ENCODE measurements at places on chromosomes 3 and 15.

GRCh38 chr3:66401675-66402491 is 98.9 kb downstream of the LRIG1 start:
- no peak for DNase-seq

GRCh38 chr3:123778991-123779622 is 105.0 kb downstream of the MYLK start:
- no peak for DNase-seq

GRCh38 chr3:61901986-61902385 is 340.6 kb downstream of the PTPRG start:
- no peak for DNase-seq

DNA sequence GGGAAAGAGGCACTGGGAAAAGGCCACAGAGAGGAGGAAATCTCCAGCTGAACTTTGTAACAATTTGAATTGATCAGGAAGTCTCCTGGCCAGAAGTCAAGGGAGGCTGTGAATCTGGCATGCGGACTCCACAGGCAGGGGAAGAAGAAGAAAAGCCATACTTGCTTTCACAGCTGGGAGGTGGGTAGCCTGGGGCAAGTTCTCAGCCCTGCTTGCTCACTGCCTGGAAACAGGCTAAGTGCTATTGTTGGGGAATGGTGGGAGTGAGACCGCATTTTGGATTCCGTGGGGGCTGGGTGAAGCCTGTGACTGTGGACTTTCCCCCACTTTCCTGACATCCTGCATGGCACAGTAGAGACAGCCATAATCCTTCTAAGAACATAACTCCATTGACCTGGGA is 168.8 kb upstream of the CD96 start:
- no peak for DNase-seq

GRCh38 chr15:100653608-100654007 is 51.2 kb downstream of the ASB7 start:
- DNase-seq = no peak

DNA sequence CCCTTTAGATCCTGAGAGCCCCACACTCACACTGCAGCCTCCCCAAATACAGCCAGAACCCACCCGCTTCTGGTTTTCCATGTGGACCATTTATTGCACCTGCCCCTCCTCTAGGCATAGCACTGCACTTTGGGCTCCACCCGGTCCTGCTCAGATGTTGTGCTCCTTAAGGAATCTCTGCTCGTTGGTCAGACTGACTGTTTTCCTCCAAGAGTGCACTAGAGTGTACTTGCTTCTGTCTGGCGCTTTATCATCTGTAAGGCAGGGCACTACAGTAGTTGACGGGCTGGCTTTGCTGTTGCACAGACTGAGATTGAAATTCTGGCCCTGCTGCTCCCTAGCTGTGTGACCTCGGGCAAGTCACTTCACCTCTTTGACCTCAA is 124.1 kb downstream of the CACNA1D start:
- no peak for DNase-seq

DNA sequence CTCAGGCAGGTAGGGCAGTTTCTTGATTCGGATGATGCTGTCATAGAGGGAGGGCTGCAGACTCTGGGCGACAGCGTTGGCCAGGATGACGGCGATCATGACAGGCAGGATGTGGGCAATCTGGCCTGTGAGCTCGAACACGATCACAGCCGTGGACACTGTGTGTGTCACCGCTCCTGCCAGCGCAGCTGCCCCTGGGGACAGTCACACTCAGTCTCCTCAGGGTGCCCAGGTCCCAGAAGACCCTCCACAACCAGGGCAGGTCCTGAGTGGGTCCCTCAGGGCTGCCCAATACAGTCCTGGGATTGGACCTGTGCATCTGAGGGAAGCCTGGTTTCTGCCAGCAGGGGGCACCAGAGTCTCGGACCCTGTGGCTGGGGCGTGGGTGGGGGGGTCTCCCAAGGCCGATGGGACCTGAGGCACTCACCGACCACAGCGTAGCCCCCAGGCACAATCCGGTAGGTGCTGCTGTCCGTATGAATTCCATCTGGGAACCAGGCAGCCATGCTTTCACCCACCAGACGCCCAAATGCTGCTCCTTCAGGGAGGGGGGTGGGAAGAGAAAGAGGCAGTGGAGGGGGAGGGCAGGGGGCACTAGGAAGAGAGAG is 7.2 kb downstream of the CLCN2 start:
- DNase-seq = peak; percentile 54

DNA sequence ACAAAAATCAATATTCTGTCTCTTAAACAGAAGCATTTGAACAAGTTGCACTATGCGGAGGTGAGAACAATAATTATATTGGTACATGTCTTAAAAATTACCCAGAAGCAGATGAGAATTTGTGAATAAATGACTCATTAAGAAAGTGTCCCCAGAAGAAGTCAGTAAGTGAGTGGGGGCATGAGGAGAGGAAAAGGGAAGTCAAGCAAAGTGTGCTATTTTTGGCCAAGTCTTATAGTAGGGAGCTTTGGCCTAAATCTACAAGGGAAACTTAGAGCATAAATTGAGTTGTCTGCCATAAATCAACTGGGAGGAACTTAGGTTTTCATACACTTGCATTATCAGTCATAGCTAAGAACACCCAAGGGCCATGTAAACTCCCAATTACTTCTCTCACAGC is 86.9 kb upstream of the SATB1 start:
- DNase-seq = no peak

DNA sequence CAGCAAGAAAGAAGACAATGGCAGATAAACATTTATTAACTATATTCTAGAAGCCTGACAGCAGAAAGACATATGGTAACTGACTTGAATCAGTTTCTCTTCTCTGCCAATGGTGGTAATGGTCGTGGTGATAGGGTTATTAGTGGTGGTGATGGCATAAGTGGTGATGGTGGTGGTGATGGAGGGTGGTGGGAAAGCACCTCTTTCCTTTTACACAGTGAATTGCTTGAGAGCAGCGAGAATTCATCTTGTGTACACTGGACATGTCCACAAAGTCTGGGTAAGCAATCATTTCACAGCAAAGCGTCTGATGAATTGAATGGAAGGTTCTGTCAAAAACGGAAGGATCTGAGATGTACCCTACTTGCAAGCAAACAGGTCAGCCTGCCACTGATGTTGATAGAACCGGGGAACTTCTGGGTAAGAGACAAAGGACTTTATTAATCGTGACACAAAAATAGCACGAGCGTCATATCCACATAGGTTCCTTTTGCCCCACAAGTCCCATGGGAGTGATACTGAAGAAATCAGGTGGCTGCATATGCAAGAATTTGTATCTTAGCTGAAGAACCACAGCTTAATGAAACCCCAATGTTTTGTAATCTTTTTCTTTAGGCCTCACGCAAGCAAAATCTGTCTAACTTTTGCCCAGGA is 23.5 kb upstream of the TBC1D5 start:
- DNase-seq = no peak

- no peak for DNase-seq
These were observed 466.9 kb upstream of the ROBO1 start for GRCh38 chr3:80234706-80235105.

GRCh38 chr3:4744405-4745234 is 234.6 kb upstream of the BHLHE40 start:
- DNase-seq = no peak

GRCh38 chr3:16770792-16771191 is 114.0 kb upstream of the PLCL2 start:
- DNase-seq = no peak

DNA sequence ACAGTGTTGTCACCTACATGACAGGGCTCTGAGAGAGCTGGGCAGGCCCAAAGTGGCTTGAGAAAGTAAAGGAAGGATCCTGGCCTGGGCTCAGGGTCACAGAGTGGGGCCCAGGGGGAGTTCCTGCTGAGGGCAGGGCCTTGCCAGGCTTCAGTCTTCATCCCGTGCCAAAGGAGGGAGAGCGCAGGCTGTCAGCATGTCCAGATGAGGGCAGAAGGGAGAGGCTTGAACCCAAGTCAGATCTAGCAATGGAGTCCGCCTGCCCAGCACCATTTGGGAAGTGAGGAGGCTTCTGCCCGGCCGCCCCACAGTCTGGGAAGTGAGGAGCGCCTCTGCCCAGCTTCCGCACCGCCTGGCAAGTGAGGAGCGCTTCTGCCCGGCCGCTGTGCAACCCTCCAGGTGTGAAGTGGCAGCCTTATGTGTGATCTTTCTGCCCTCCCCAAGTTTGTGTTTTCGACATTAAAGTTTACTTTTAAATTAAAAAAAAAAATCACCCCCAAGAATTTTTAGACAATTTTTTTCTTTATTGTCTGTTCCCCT is 303.6 kb upstream of the PROK2 start:
- DNase-seq = no peak

DNA sequence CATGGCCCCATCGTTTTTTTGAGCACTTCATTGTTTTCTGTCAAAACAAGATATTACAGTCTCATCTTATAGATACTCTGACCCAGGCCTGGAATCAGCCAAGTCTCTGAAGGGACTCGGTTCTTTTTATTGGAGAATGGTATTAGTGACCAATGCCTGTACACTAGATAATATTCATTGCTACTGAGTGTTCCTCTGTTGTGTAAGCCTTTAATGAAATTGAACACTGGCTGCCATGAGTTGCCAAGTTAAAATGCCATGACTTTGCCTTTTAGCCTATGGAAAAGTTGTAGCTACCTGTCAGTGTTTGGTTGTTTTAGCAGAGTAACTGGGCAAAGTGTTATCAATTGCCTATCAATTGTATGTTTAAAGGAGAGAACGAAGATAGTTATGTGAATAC is 134.0 kb downstream of the AKAP13 start:
- no peak for DNase-seq

DNA sequence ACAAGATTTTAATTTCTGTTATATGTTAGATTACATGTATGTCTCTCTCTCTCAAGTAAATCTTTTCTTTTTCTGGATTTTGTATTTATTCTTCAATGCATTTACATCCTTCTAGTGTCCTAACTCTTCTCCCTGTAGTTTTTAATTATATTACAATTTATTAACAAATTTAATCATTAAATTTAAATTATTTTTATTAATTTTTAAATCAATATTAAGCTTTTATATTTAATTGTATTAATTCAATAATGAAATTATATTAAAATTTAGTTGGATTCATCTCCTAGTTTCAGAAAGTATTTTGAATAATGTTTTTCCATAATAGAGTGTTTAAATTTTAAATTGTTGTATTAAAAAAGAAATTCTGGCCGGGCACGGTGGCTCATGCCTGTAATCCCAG is 29.8 kb downstream of the MLF1 start:
- DNase-seq = no peak

- no peak for DNase-seq
These were observed 141.4 kb downstream of the ADAMTS17 start for GRCh38 chr15:100200287-100200880.

DNA sequence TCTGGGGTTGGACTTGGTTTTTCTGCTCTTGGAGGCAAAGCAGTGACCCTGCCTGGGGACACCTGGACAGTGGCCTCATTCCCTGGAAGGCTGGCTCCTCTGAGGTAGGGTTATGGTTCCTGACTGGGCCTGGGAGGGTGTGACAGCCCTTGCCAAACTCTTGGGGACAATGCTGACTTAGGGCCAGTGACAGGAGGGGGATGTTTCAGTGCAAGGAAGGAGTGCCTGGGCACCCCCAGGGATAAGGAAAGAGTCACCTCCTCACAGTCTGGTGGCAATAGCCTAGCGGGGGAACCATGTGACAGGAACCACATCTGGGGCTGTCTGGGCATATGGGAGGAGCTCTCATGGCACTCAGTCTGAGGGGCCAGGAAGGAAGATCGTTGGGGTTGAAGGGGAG is 91.8 kb downstream of the ABHD5 start:
- no peak for DNase-seq

GRCh38 chr3:195616681-195617080 is 32.9 kb upstream of the APOD start:
- no peak for DNase-seq

DNA sequence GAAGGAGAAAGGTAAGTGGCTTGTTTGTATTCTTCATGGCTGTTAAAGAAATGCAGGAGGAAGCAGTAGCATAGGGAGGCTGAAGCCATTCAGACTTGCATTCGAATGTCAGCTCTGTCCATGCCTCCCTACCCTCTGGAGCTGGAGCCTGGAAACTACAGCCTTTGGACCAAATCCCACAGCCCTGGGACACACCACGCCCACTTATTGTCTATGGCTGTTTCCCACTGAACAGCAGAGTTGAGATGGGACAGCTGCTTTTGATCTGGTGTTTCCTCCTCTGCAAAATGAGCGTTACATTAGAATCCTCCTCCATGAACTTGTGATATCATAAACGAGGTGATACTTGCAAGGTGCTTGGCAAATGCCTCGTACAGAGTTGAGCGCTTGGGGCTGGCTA is 3.6 kb downstream of the FAM107A start:
- no peak for DNase-seq

- no peak for DNase-seq
These were observed 263.1 kb downstream of the ADAMTS17 start for GRCh38 chr15:100078511-100079220.

DNA sequence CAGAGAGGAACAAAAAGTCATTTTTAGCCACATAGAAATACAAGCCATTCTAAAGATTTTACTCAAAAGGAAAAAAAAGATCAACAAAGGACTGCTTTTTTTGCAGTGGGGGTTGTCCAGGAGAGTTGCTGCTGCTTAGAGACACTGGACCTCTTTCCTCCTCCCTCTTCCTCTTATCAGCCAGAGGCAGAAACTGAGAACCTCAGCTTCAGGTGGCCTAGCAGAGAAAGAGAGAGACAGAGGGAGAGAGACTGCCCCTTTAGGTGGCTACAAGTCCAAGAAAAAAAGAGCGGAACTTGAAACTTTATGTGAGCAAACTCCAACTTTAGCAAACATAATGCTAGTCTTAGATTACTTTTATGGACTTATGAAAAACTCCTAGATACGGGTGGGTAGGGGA is 54.2 kb downstream of the NPAP1 start:
- no peak for DNase-seq

DNA sequence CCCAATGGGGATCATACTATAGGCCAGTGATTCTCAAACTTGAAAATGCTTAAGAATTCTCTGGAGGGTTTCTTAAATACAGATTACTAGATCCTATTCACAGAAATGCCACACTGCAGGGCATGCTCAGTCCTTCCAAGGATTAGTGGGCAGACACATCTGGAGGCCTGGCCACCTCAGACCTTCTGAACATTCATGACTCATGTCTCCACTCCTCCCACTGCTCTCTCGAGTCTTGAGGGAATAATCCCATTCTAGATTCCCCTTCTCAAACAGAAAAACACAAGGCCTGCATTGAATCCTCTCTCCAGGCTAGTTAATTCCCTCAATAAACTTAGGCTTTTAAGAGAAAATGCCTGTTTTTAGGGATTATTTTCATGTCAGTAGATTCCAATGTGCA is 22.1 kb downstream of the ZNF621 start:
- no peak for DNase-seq
